SHP77 (cell line): ENCODE measurements at places on chromosomes 13 and 19.
A peak's percentile ranks its signal among the peaks of the same experiment; 100 is the strongest.

DNA sequence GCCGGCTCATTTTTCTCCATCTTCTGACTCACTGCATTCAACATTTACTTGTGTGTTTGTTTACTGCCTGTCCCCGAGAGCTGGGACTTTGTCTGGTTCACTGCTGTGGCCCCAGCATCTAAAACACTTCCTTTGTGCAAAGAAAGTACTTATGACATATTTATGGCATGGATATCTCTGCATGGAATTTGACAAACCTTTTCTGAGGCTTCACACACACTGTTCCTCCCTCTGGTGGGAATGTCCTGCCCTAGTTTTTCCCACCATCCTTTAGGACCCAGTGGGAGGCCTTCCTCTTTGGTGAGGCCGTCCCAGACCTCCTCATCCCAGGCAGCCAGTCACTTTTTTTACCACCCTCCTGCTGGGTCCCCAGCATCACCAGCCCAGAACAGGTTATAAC, 1.4 kb upstream of the SRRM5 start:
- no peak for DNase-seq

GRCh38 chr19:36709423-36709822, 22.0 kb downstream of the ZNF567 start:
- no peak for DNase-seq

DNA sequence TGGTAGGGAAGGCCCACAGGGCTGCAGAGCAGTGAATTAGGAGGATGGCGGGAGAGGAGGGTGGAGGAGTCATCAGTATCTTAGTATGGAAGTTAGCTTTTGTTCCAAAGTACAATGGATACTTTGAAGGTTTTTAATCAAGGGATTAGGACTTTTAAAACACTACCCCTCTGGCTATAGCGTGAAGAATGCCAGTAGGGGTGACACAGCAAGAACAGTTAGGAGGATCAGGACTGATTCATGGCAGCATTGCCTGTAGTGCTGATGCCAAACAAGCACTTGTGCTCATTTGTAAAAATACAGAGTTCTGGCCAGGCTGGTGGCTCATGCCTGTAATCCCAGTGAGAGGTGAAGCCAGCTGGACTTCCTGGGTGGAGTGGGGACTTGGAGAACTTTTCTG, 46.2 kb downstream of the SKA3 start:
- no peak for DNase-seq

GRCh38 chr13:27774651-27775050, 17.6 kb upstream of the GSX1 start:
- DNase-seq: no peak

- DNase-seq: no peak
Observed at GRCh38 chr13:50071379-50071778, 56.1 kb downstream of the KCNRG start.

DNA sequence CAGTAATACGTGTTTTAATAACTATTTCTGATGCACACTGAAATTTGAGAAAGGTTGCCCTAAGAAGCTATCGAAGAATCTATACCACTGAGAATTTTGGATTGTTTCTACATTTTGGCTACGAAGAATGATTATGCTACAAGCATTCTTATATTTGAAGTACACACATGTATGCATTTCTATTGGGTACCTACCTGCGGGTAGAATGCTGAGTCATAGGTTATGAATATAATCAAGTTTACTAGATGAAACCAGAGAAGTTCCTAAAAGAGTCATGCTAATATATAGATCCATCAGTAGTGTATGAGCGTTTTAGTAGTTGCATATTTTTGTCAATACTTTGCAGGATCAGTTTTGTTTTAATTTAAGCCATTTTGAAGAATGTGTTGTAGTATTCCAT, 62.0 kb upstream of the PCDH20 start:
- no peak for DNase-seq

DNA sequence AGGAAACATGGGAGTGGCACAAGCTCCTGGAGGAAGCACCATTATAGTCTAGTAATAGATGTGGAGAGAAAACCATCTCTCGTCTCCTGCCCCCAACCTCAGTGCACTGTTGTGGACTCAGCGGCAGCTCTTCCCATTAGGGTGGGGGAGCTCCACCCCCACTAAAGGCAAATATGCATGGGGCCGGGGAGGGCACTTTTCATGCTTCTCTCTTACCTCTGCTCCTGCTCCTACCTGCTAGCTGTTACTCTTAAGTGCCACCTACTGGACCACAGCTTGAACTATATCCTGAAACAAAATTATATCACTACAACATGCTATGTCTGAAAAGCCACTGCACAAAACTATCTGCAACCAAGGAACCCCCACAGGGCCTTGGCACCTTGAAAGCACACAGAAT, 112.6 kb upstream of the DACH1 start:
- peak; percentile 41 for DNase-seq

GRCh38 chr13:106352850-106353249, 182.6 kb downstream of the EFNB2 start:
- DNase-seq: no peak

GRCh38 chr13:97026531-97027161, 32.4 kb upstream of the OXGR1 start:
- DNase-seq: no peak

DNA sequence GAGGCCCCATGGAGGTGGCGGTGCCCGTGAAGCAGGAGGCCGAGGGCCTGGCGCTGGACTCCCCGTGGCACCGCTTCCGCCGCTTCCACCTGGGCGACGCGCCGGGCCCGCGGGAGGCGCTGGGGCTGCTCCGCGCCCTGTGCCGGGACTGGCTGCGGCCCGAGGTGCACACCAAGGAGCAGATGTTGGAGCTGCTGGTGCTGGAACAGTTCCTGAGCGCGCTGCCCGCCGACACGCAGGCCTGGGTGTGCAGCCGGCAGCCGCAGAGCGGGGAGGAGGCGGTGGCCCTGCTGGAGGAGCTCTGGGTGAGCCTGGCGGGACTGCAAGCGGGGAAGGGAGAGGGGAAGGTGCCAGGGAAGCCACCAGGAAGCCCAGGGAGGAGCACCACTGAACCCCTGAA, 5.8 kb downstream of the ZNF444 start:
- DNase-seq: no peak

DNA sequence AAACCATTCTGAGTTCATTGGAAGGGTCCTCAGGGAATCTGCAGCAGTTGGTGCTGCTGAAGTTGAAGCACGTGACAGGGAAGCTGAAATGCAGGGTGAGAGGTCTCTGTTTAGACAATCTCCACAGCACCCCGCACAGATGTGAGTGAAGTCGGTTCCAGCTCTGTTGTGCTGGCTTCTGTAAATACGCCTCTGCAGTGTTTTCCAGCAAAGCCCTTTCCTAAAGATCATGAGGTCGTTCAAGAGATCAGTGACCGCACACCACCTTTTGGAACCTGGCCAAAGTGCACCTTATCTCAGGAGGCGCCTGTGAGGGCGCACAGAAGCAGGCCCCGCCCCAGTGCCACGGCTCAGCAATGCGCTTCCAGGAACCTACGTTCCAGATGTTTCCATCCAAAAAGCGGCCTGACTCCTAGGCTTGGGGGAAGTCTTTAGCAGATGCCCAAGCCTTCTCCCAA, 10.8 kb downstream of the CUL4A start:
- DNase-seq: no peak

- no peak for DNase-seq
Observed at GRCh38 chr13:43776006-43776405, 10.8 kb downstream of the ENOX1 start.

DNA sequence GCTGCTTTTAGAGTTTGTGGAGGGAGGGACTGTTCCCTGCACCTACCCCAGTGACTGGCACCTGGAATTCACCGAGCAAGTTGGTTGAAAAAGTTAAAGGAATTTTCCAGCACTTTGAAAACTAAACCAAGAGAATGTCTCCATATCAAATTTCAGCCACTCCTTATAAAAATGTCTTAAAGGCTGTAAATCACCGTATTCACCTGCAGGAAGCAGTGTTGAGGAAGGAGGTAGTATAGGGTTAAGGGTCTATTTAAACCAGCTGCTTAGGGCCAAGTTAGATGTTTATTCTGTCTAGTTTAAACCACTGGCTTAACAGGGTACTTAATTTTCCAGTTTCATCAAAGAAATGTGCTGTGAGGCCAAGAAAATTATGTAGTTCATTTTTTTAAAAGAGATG, 3.8 kb upstream of the RAB20 start:
- DNase-seq: no peak

- no peak for DNase-seq
Observed at GRCh38 chr13:23679220-23679619, 109.0 kb downstream of the TNFRSF19 start.

- no peak for DNase-seq
Observed at GRCh38 chr19:1774989-1775772, 21.9 kb downstream of the ONECUT3 start.

DNA sequence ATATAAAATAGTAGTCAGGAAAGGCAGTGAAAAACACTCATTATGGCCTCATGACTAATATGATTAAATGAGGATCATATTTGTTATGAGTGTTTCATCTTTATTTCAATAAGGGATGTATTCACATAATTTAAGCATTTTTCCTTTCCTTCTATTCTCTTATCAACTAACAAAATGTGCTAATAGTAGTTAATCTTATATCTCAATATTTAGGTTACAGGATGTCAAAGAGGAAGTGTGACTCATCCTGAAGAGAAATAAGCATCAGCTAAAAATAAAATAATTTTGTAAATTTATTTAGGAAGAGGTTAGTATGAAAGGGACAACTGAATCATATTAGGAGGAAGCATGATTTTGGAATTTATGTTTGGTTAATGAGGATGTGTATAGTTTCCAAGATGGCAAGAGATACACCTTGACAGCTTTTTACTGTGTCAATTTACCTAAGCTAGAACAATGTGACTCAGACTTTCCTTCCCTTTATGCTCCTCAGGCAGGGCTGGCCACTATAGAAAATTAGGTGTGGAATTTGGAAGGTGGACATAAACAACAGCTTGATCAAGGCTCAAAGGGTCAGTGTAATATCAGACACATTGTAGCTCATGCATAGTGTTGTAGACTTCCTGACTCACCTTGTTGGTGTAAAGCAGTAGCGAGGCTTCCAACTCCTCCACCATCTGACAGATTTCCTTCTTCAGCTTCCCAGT, 172.7 kb downstream of the SLITRK1 start:
- DNase-seq: no peak

DNA sequence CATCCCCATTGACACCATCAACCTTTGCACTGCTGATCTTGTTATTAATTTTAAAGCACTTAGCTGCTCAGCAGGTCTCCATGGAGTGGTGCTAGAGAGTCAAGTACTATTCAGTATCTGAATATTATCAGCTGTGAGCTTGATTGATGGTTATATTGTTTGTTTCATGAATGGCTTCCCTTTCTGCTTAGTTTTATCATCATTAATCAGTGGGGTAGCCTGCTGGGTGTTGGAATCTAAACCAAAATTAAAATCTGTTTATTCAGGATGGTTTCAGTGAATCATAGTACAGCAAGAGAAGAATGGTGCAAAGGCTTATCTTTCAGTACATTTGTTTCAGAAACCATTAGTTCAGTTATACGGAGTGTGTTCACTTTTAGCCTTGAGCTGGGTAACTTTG, 42.5 kb upstream of the SCEL start:
- DNase-seq: peak; percentile 31

DNA sequence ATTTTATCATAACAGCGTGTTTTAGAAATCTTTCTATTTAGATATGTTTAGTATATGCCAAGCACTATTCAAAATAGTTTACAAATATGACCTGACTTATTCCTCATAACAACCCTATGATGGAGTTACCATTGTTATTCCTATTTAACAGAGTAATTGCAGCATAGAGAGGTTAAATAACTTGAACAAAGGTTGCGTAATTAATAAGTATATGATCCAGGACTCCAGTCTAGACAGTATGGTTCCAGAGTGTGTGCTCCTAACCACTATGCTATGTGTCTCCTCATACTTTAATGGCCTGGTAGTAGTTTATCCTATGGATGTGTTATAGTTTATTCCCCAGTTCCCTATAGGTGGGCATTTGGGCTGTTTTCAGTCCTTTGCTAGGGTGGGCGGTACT, 145.3 kb downstream of the PAN3 start:
- DNase-seq: no peak

DNA sequence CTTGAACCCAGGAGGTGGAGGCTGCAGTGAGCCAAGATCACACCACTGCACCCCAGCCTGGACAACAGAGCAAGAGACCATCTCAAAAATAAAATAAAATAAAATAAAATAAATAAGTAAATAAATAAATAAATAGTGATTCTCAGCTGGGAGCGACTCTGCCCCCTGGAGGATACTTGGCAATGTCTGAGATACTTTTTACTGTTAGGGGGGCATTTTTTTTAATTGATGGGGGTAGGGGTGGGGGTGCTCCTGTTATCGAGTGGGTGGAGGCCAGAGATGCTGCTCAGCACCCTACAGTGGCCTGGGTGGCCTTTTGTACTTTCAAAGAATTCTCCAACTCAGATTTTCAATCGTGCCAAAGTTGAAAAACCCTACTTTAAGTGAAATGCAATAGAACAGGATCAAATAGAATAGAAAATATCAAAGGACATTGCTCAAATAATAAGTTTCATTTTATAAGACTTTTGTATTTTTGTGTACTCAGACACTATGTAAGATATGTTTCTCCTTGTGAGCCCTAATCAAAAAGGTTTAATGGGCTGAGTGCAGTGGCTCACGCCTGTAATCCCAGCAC, 7.1 kb upstream of the CLPP start:
- DNase-seq: no peak

DNA sequence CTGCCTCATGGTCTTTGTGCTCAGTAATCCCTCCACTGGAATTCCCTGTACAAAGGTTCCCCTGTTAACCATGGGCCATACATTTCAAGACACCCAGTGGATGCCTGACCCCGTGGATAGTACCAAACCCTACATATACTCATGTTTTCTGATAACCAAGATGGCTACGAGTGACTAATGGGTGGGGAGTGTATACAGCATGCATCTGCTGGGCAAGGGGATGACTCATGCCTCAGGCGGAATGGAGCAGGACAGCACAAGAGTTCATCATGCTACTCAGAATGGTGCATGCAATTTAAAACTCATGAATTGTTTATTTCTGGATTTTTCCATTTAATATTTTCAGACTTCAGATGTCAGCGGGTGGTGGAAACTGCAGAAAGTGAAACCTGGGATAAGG, 13.3 kb upstream of the FGF9 start:
- DNase-seq: no peak

DNA sequence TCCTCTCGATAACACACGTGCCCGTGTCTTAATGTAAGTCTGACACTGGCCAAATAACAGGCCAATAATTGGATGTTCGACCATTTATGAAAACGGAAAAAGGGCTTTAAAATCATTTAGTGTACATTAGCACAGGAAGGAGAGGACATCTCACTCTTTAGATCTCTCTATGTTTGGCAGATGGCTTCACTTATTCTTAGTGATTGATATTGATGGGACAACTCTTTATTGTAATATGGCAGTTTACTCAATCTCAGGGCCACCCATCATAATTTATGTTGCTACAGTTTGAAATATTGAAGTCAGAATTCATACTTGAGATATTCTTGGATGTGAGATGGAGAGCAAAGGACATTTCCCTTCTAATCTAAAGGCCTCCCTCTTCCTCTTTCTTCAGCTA, 430.7 kb upstream of the ARGLU1 start:
- no peak for DNase-seq
